Stimulated activated CD8-positive, alpha-beta memory T cell treated with anti-CD3 and anti-CD28 coated beads, Interleukin-4, amount 100 ng/mL, for 4 hours (primary cell): ENCODE measurements at places on chromosomes 5 and 9.

GRCh38 chr9:117074342-117074662 lies 340.6 kb downstream of the ASTN2 start:
- no peak for DNase-seq

GRCh38 chr5:127243011-127243410 lies 47.6 kb upstream of the MEGF10 start:
- DNase-seq: no peak

- no peak for DNase-seq
Observed at GRCh38 chr9:31808766-31809165, 575.7 kb upstream of the ACO1 start.

DNA sequence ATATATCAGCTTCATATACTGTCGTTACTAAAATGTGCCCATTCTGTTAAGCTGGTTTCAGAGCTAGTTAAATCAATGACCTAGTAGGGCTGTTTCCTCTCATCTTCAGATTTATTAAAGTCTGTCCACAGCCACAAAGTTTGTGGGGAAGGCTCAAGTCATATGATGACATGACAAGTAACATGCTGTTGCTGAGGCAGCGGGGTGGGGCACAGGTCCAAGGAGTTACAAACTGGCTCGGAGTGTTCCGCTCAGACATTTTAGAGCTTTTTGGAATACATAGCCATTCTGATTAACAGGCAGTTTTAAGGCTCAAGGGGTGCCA lies 2.7 kb upstream of the ANP32B start:
- DNase-seq: no peak

DNA sequence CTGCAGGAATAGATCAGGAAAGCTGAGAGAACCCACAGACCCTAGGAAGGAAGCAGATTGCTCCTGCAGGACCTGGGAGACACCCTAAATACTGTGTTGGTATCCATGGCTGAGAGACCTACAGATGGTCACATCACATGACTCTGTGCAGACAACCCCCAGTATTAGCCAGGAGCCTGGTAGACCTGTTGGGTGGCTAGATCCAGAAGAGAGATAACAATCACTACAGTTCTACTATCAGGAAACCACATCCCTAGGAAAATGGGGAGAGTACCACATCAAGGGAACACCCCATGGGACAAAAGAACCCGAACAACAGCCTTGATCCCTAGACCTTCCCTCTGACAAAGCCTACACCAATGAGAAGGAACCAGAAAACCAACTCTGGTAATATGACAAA lies 24.2 kb upstream of the MELK start:
- DNase-seq: no peak

GRCh38 chr5:7209658-7210057 lies 186.3 kb upstream of the ADCY2 start:
- no peak for DNase-seq

DNA sequence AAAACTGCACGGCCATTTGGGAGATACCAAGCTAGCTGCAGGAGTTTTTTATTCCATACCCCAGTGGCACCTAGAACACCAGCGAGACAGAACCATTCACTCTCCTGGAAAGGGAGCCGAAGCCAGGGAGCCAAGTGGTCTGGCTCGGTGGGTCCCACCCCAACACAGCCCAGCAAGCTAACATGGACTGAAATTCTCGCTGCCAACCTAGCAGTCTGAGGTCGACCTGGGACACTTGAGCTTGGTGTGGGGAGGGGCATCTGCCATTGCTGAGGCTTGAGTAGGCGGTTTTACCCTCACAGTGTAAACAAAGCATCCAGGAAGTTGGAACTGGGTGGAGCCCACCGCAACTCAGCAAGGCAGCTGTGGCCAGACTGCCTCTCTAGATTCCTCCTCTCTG lies 108.9 kb upstream of the CHD1 start:
- no peak for DNase-seq

- DNase-seq: no peak
Observed at GRCh38 chr9:4365055-4365454, 65.2 kb upstream of the GLIS3 start.

GRCh38 chr5:27788184-27788583 lies 749.8 kb upstream of the CDH9 start:
- DNase-seq: no peak

DNA sequence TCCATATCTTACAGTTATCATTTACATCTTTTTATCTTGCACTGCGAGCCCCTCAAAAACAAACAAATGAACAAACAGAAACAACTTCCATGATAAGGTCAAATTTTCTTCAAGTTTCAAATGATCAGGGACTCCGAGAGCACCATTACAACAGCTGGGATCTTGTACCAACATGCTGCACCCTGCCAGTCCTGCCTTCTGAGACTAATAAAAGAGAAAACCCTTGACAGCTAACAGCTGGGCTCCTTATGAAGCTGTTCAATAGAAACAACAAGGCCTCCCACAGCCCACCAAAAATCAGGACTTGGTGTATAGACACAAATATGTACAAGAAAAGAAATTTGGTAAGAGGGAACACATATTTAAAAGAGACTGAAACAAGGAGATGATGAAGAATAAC lies 985.3 kb upstream of the DMAC1 start:
- DNase-seq: no peak

DNA sequence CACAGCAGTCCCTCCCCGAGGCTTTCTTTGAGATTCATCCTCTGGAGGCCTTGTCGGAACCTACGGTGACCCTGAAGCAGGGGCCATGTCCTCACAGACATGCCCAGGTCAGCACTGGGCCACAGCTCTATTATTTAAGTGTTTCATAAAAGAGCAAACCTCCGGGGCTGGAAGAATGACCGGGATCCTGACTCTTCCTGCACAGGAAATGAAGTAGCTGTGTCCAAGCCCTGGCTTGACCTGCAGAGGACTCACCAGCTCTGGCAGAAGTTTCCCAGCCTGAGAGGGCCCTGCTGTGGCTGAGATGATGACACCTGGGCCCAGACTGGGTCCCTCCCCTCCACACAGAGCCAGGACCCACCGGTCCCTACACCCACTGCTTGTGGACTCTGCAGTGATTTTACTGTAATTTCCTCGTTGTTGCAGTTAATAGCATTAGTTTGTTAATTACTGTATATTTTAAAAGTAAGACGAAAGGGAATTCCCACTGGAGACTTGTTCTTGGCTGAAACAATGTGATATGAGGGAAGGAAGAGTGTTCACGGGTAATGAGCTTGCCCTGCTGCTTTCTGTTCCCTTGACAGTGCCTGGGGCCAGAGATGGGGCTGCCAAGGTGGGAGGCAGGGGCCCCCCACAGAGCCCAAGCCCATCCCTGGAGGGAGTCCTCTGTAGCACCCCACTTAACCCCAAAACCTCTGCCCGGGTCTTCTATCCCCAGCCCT lies 72.2 kb downstream of the PCDH1 start:
- DNase-seq: no peak

GRCh38 chr5:77152441-77152840 lies 58.0 kb upstream of the PDE8B start:
- no peak for DNase-seq

DNA sequence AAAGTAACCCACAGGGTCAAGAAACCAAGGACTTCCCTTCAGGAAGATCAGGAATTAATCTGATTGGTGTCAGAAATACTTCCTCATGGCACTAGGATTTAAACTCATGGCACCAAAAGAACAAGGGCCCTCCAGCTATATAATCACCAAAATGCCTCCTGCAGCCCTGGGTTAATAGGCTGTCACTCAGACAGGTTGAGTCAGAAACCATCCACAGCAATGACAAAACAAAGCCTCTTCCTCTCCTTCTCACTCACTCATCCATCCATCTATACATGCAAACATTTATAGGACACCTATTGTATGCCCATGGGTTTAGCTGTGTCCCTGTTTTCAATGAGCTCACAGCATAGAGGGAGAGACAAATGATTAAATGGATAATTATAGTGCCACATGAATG lies 62.5 kb upstream of the SPOCK1 start:
- no peak for DNase-seq

GRCh38 chr5:176788941-176789872 lies 21.2 kb upstream of the UNC5A start:
- no peak for DNase-seq

DNA sequence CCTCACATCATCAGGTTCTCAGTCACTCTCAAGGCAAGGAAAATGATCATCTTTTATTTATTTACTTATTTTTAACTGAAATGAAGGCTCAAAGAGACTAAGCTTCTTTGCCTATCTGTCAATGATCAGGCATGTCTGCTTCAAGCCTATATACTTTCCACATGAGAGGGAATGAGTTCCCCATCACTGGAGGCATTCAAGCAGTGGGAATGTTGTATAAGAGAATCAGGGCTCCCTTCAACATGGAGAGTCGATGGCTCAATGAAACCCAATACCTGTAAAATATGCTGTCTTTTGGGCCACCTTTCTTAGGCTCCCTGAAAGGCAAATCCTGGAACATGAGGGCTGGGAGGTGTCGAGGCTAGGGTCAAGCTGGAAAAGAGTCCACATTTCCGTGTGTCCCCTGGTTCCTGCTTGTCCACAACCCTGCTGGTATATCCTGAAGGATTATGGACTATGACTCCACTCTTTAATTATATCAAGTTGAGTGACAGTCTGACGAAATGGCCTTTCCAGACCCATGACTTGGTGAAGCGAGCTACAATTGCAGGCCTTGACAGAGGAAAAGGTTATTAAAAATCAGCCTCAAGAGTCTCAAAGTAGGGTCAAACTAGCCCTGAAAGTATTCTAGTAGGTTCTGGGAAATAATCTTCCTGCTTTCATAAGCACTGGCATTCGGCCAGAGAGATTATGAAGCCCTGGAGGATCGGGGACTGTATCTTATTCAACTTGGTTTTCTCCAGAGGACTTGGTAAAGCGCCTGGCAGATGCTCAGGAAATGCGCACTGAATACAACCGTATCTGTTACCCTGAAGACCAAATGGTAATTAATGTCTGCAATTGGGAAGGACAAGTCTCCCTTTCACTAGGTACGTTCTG lies 145.9 kb upstream of the TBC1D2 start:
- no peak for DNase-seq

DNA sequence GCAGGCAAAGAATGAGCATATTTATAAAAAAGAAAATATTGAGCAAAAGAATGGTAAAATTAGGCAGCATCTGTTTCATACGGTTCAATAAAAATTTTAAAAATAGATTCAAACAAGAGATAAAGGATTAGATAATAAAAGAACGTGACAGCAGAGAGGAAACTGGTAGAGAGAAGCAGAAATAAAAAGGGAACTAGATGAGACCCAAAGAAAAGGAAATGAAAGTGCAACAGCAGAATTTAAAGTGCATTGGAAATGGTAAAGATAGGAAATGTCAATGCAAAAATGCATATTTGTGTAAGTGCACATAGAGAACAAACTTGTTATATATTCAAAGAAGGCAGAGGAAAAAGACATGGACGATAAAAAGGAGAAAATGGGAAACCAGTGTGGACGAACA lies 70.2 kb downstream of the SUSD1 start:
- no peak for DNase-seq

- no peak for DNase-seq
Observed at GRCh38 chr9:2199999-2200796, 185.1 kb downstream of the SMARCA2 start.

DNA sequence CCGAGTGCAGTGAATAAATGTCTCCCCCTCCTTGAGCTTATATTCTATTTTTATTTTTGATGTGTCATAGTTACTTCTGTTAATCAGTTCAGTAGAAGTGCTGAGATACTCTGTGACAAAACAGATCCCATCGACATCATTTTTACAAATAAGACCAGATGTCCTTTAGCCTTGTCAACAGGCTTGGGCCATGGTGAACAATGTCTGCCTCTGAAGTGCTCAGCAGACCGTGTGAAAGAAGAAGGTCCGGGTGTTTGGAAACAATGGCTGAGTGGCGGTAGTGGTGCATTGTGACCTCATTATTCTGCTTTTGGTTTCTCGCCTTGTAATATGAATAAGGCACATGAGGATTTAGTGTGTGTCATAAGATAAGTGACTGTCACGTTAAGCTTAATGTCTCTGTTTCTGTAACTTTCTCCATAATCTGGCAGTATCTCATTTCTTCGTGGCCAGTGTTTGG lies 71.2 kb downstream of the SYK start:
- DNase-seq: no peak

GRCh38 chr5:120538149-120538548 lies 74.0 kb downstream of the PRR16 start:
- DNase-seq: no peak

GRCh38 chr9:126613651-126614050 lies at the start of gene LMX1B:
Gene LMX1B, plus strand, starts transcription at chr9:126613928. Its CDS starts 522 bp downstream, at chr9:126614450.
- no peak for DNase-seq

GRCh38 chr5:64213531-64213930 lies 47.9 kb downstream of the RNF180 start:
- no peak for DNase-seq

- no peak for DNase-seq
Observed at GRCh38 chr9:7783635-7784063, 15.9 kb downstream of the DMAC1 start.

DNA sequence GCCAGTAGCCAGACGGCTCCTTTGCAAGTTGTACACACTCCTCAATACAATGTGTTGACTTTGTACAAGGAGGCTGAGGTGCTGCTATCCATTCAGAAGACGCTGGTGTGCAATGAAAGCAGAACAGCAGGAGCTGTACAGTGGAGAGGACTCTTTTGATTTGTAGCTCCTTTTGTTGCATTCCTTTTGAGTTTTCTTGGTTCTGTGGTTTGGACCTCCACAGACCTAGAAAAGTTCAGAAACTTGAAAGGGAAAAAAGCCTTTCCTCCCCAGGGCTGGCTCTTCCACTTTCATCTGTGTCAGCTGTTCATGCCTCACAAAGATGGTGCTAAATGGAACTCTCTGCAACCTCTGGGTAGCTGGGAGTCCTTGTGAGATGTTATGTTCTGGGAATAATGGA lies 117.4 kb downstream of the MAT2B start:
- DNase-seq: no peak

- no peak for DNase-seq
Observed at GRCh38 chr9:125932746-125933455, 185.7 kb downstream of the PBX3 start.

DNA sequence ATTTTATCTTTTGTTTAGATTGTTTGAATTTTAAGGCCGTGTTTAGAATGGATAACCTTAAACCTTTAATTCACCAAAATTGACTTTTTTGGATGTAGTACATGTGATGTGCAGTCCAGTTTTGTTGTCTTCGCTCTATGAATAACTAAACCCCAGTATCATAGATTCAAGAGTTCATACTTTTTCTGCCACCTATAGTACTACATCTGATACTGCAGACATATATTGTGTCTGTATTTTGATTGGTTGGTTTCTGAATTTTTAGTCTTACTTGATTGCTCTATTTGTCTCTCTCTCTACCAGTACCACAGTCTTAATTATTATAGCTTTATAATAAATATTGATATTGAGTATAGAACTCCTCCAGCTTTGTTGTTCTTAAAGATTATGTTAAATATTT lies 58.1 kb downstream of the PPIP5K2 start:
- no peak for DNase-seq

GRCh38 chr5:571791-572190 lies 40.3 kb upstream of the CEP72 start:
- DNase-seq: no peak

GRCh38 chr5:71993600-71993999 lies 113.7 kb upstream of the MAP1B start:
- no peak for DNase-seq

GRCh38 chr9:113628621-113629020 lies 165.1 kb downstream of the RGS3 start:
- no peak for DNase-seq

GRCh38 chr5:124034963-124035362 lies 523.0 kb downstream of the CSNK1G3 start:
- no peak for DNase-seq

GRCh38 chr9:134962065-134962972 lies 44.6 kb upstream of the FCN1 start:
- no peak for DNase-seq

- no peak for DNase-seq
Observed at GRCh38 chr5:63535840-63536602, 426.2 kb downstream of the HTR1A start.

- DNase-seq: no peak
Observed at GRCh38 chr5:14920121-14920520, 48.5 kb upstream of the ANKH start.
